WTC11 (cell line): ENCODE measurements at places on chromosomes 1 and 21. TPM values are rescaled to one million over a fixed set of nuclear protein-coding genes. Genes with fewer than 3 reads are reported as not detected.

DNA sequence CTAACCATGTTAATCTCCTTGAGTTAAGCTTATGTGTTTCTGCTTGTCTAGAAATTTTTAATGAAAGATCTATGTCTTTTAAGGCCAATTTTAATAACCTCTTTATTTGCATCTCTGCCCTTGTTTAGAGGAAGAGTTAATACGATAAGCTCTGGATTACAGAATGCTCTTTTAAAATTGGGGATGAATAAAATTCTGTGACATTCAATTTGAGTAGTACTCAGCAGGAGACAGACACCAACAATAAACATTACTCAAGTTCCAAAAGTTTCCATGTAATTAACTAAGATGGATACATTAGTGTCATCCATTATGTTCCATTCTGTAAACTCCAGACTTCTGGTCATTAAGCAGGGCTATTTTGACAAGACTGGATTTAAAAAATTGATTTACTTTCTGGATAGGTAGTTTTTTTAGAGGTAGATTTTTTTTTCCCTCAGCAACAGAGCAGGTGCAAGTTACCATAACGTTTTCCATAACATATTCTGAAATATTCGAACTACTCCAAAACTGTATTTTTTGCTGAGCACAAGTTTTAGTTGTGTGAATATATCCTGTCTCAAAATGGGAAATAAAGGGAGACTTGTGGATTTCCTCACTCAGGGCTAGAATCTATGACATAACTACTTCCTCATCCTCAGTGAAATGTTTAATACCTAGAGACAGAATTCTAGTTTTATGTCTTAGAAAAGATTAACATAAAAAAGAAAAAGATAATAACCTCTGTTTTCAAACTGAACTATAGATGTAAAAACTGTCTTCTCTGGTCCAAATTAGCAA lies 221.7 kb downstream of the NEGR1 start:
- peaks cover 9% of the 10 kb centered on the region for H3K4me1 ChIP-seq
- no peaks in the 10 kb centered on the region for H3K27me3 ChIP-seq
- H3K4me3 ChIP-seq = no peak overlapping the region
- no peak for DNase-seq
- no peak overlapping the region for H3K27ac ChIP-seq
- H3K36me3 ChIP-seq = no peaks in the 10 kb centered on the region

- H3K27ac ChIP-seq = no peak overlapping the region
- no peaks in the 10 kb centered on the region for H3K36me3 ChIP-seq
Observed at GRCh38 chr1:62318320-62318755, 896 bp downstream of the KANK4 start.

GRCh38 chr1:86757272-86757984 lies 53.1 kb downstream of the SH3GLB1 start:
- no peak overlapping the region for H3K27ac ChIP-seq
- DNase-seq = no peak
- H3K4me1 ChIP-seq = peaks cover 26% of the 10 kb centered on the region
- no peaks in the 10 kb centered on the region; the same call in 1 of the 2 replicates for H3K27me3 ChIP-seq
- no peaks in the 10 kb centered on the region for H3K36me3 ChIP-seq
- no peak overlapping the region for H3K4me3 ChIP-seq

DNA sequence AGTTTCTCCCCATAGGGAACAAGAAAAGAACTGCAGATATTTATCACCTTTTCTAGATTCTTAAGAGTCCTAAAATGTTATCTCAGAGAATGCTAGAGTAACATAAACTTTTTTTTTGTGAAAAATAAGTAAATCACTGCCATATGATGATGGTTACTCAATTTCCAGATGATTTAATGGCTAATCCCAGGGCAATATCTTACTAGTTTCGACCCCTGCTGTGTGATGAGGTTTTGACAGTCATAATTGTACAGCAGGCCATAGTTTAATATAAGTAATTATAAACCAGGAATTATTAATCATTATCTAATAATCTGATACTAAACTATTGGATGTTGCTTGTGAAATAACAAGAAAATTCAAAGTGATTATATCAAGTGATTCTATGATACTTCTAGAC lies 210.6 kb downstream of the HLX start:
- H3K4me3 ChIP-seq = no peak overlapping the region
- no peak for DNase-seq
- no peaks in the 10 kb centered on the region for H3K27me3 ChIP-seq
- H3K27ac ChIP-seq = no peak overlapping the region
- H3K4me1 ChIP-seq = peaks cover 8% of the 10 kb centered on the region
- no peaks in the 10 kb centered on the region for H3K36me3 ChIP-seq

Gene MCOLN2
- total RNA-seq = 3.8 to 5.4 TPM (median 4.8 TPM) in 3 replicates
